ENCODE measurements at places on chromosomes 3 and 15.

DNA sequence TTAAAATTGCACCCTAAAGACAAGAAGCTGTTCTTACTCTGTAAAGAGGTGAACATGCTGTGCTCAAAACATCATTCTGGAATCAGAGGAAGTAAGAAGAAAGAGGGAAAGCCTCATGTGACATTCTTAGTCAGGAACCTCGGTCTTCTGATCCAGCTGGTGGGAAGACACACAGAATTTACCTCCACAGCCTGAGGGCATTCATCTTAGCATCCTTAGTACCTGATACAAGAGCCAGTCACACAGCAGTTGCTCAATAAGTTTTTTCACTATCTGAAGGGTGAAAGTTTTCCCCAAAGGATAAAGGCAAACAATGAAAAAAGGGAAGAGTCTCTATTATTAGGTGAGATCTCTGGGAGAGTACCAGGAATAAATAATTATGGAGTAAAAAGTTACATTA, 116.8 kb downstream of the SEMA6D start:
- no peak for DNase-seq

DNA sequence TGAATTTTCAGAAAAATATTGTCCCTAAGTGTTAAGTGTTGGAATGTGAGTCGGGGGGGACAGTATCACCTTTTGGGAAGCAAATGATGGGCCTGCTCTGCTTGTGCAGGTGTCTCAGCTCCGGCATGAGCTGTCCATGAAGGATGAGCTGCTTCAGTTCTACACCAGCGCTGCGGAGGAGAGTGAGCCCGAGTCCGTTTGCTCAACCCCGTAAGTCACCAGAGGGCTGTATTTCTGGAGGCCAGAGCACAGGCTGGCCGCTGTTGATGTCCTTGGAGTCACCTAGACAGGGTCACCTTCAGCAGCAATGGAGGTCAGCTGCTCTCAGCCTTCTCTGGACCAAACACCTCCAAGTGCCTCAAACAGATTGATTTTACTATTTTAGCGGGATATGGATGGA, 78.0 kb downstream of the CCK start:
- no peak for DNase-seq

DNA sequence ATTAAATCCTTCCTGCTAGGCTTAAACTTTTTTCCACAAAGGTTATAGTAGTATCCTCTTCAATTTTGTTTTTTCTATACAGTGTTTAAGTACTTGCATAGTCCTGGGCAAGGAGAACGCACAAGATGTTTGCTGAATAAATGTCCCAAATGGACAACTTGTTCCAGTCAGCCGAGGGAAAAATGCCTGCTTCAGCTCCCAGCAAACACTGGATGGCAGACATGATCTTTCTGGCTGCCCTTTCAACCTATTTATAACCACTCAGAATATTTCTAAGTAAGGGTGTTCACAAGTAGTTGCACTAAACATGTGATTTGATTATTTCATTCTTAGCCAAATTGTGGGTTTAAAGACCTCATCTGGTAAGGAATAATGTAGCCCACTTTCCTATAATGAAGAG, 29.8 kb downstream of the GNB4 start:
- DNase-seq, result no peak

- peak; percentile 79 for DNase-seq
These were observed 31.6 kb downstream of the ZDHHC19 start for GRCh38 chr3:196179380-196180308.

DNA sequence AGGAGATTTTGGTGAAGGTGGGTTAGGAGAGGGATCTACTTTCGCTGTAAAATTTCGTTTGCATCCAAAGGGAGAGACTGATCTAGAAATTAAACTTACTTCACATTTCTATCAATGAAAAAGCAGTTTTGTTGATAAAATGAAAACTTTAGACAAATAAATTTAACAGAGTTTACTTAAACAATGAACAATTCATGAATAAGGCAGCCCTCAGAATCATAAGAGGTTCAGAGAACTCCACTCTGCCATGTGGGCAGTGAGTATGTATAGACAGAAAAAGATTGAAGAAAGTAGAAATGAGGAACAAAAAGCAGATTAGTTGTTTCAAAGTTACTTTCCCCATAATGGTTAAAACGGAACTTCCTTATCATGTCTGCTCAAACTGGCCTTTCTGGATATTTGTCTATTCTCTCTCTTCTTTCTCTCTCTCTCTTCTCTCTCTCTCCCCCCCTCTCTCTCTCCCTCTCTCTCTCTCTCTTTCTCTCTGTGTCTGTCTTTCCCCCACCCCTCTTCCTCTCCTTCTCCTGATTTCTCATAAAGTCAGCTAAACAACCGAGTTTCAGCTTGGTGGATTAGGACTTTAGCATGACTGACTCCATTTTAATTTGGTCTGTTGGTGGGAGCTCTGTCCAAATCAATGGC, 248.9 kb downstream of the TJP1 start:
- no peak for DNase-seq

DNA sequence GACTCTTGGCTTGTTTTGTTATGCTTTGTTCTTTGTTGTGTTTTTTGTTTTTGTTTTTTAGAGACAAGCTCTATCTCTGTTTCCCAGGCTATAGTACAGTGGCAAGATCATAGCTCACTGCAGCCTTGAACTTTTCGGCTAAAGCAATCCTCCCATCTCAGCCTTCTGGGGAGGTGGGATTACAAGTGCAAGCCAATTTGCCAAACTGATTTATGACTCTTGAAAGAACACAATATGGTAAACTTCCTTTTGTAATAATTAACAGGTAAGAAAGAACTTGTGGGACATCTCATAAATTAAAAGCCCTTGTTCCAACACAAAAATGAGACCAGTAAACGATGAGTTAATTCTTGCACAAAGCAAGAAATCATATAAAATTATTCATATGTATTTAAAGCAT, 476.3 kb downstream of the MAGI1 start:
- no peak for DNase-seq

GRCh38 chr3:51876186-51876585, 785 bp upstream of the IQCF5 start:
- no peak for DNase-seq

DNA sequence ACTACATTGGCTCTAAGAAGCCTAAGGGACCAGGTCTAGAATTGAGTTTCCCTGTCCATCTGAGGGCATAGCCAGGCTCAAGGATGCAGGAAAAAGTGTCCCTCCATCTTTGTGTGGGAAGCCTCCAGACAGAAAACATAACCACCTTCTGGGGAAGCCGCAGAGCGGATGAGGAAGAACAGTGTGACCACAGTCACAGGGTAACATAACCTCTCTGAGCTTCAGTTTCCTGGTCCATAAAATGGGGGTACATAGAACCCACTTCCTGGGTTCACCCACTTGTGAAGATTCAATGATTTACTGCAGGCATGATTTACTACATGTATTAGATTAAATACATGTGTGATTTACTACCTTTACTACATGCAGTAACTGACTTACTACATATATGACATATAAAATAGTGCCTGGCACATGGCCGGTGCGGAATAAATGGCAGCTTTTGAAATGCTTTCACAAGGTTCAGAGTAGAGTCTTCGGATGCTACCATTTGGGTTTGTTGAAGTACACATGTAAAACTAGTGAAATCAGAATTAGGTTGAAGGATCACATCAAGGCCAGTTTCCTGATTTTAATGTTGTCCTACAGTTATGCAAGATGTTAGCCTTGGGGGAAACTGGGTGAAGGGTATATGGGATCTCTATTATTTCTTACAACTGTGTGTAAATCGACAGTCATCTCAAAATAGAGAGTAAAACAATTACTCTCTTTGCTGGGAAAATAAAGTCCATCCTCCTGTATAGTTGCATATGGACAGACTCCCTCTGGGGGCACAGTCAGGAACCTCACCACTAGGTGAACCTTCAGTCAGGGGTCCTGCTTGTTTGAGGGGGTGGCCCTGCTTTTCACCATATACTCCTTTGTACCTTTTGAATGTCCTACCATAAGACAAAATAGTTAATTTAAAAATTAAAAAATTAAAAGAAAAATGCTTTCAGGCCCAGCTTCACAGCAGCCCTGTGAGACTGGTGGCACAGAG, 86.0 kb downstream of the SEMA5B start:
- DNase-seq, result no peak

- DNase-seq, result no peak
These were observed 7.4 kb downstream of the FAM3D start for GRCh38 chr3:58659051-58659675.

DNA sequence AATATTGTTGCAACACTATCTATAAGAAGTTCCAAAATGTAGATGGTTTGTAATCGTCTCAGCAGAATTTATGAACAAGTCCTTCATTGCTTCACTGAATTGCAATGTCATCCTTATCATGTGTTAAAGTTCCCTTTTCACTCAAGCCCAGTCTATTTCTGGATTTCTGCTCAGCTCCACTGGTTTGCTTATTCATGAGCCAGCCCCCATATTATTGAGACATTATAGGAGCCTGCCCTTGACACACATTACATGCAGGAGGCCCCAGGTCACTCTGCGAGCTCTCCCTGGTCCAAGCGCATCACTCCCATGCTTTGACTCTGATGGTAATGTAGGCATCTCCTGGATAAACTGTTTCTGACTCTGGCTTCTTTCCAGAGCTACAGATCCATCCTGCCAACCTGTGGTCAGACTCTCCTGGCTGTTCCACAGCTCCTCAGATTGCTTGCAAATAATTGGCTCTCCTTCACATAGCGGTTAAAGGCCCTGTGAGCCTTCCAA, 56.9 kb downstream of the ABTB1 start:
- DNase-seq, result no peak

DNA sequence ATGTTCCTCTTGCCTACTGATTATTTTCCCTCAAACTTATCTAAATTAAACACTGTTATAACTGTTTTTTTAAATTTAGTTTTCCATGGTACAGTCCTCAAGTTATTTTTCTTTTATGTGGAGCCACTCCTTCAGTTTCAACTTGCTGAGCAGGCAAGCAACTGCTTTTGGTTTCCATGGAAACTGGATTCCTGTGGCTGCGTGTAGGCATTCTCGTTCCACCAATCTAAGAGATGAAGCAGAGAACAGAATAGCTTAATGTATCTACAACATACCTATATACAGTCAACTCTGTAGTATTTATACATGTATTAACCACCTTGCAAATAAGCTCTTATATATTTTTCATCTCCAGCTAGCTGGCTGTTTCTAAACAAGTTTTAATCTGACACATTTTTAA, 25.8 kb upstream of the ANXA2 start:
- no peak for DNase-seq

- no peak for DNase-seq
These were observed 6.2 kb downstream of the ALDH1A3 start for GRCh38 chr15:100885811-100886210.

GRCh38 chr15:74208496-74208895, 5.9 kb upstream of the STRA6 start:
- no peak for DNase-seq

GRCh38 chr3:187941135-187941847, 196.0 kb upstream of the BCL6 start:
- DNase-seq, result no peak

DNA sequence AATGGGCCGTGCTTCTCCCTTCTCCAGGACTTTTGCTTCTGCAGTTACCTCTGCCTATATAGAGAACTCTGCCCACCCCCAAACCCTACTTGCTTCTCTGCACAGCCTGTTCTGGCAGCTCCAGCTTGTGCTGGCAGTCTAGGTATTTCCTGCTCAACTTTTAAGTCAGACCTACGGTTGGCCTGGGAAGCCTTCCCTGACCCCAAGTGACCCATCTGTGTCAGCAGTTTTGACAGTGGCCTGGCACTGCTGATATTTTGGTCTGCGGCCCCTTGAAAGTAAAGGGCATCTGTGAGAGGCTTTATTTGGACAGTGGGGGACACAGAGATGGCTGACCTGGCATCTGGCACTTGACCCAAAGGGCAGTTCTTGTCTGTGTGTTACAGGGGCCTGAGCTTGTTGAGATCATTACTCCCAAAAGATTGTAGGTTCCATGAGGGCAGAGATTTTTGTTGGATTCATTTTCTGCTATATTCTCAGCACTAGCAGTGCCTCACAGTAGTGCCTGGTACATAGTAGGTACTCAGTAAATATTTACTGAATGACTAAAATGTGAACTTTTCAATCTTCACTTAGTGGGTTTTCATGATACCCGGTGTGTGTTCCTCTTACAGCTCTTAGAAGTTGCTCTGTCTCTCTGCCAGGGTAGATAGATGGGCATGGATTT, 55.2 kb upstream of the TRAK1 start:
- DNase-seq, result no peak

GRCh38 chr3:19427422-19428149, 279.3 kb downstream of the KCNH8 start:
- no peak for DNase-seq

DNA sequence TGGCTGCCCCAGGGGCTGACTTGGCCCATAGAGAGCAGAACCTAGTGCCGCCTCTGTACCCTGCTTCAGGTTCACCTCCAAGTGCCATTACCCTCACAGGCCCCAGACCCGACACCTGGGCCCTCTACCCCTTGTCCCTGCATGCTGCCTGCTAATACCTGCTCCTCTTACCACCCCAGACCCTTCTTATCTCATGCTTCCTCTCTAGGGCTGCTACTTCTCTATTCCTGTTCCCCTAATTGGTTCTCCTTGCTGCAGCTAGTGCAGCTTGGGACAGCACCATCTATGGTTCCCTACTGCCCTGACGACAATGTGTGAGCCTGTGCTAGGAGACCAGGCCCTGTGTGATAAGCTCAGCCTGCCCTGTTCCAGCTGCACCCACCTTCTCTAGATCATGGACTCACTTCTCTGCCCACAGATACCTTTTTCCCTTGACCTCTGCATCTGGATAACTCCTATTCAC, 15.3 kb downstream of the HDAC11 start:
- DNase-seq, result no peak

DNA sequence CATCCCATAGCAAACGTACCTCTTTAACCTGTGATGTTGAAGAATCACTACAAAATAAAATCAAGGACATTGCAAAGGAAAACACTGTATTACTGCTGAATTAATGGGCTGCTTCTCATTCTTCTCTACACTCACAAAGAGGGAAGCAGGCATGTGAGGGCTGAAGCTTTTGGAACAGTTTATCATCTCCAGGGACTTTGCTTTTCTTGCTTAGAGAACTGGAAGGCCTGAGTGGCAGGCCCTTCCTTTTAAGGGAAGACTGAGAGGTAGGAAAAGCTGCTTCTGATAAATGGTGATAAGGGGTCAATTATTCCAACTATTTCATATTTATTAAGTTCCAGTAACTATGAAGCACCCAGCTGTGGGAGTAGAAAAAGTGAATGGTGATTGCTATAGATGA, 649.6 kb downstream of the NTRK3 start:
- no peak for DNase-seq

GRCh38 chr3:150055332-150055731, 84.6 kb upstream of the PFN2 start:
- DNase-seq, result no peak

GRCh38 chr15:29003191-29003839, 117.5 kb downstream of the APBA2 start:
- DNase-seq, result no peak

DNA sequence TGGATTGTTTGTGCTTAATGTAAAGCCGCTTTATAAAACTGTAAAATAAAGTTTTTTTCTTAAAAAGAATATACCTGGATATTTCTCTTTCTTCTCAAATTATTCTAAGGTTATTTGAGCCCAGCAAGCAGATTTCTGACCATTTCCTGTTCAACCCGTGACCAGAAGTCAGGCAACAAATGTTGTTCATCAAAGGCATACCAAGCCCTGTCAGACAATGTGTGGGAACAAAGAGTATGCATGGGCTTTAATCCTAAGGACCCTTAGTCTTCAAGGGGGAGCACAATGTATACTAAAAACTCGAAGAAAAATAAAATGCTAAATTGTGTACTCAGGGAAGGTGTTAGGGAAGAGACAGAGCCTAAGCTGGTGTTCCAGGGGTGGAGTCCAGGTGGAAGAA, 26.6 kb upstream of the PAQR5 start:
- no peak for DNase-seq

Data from activated CD4-positive, alpha-beta T cell treated with anti-CD3 and anti-CD28 coated beads, Interleukin-2, amount 50 U/mL, for 1 hour (primary cell).